ENCODE measurements at places on chromosomes 6 and 20.
A peak's percentile ranks its signal among the peaks of the same experiment; 100 is the strongest.

DNA sequence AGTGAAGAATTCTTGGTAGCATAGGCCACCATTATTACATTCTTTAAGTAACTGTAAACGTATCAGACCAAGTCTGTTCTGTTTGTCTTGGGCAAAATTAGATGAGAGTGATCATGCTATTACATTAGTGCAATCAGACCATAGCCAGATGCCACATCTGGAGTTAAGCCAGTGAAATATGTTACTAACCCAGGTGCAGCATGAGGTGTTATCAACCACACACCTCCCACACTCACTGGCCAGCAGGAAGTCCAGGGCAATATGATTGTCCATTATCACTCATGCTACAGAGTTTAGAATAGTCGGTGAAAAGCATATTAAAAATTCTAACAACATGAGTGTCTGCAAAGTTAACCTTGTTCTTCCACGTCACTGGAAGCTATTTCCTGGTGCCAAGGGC lies 174.7 kb upstream of the PROKR2 start:
- DNase-seq, result no peak

GRCh38 chr6:151303231-151303630 lies 63.5 kb downstream of the AKAP12 start:
- no peak for DNase-seq

DNA sequence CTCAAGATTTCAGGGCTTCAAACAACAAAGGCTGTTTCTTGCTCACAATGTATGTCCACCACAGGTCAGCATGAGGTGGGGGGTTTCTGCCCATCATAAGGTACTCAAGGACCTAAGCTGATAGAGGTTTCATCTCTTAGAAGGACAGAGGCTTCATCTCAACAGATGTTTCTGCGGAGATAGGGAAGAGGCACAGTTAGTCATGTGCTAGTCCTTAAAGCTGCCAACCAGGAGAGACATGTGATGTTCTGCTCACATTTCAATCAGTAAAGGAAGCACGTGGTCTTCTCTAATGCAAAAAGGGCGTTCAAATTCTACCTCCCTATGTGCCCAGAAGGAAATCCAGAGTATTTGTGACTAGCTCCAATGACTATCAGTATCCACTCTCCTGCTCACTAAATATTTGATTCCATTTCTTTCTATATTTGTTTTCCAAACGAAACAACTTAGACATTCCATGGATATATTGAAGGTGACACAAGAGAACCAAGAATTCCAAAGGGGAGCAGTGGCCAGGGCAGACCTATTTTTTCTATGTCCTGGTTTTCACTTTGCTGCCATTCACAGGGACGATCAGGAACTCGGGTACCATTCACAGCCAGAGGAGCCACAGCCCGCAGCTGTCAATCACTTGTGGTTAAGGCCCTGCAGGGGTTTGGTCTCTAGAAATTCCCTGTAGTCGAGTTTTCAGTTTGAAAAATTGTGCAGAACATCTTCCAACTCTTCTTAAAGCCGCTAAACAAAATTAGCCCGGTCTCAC lies 173.2 kb upstream of the FOXA2 start:
- no peak for DNase-seq

GRCh38 chr6:40915165-40915564 lies 123.9 kb downstream of the UNC5CL start:
- DNase-seq, result no peak

DNA sequence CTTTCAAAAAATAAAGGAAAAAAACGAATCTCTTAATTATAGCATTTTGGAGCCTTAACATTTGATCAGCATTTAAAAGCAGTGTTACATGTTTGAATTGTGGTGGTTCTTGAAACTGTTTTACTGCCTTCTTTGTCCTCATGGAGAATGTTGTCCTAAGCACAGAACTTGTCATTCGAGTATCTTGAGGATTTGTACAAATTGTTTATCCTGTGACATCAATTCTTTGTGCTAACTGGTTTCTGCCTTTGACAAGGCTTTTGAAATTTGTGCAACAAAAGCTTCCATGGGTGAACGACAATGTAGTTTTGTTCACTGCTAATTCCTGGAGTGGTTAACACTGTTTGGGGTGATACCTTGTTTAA lies 130.8 kb downstream of the SCAF8 start:
- no peak for DNase-seq

DNA sequence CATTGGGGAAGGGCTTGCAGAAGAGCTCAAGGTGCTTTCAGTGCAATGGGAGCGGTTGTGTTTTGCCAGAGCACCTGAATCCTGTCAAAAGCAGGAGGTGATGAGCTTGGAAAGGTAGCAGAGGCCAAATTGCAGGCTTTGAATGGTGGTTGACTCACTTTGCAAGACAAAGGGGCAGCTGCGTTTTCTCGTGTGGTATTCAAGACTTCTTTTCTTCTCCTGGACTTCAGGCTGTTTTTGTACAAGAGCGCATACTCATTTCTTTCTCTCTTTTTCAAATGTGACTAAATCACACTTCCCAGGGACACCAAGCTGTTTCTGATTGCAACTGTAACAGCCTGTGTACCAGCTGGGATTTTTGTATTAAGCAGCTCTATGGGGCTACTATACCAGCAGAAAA lies 32.3 kb downstream of the GHRH start:
- DNase-seq, result no peak

- DNase-seq, result no peak
Measured at GRCh38 chr6:150290429-150290828, 78.4 kb upstream of the IYD start.

DNA sequence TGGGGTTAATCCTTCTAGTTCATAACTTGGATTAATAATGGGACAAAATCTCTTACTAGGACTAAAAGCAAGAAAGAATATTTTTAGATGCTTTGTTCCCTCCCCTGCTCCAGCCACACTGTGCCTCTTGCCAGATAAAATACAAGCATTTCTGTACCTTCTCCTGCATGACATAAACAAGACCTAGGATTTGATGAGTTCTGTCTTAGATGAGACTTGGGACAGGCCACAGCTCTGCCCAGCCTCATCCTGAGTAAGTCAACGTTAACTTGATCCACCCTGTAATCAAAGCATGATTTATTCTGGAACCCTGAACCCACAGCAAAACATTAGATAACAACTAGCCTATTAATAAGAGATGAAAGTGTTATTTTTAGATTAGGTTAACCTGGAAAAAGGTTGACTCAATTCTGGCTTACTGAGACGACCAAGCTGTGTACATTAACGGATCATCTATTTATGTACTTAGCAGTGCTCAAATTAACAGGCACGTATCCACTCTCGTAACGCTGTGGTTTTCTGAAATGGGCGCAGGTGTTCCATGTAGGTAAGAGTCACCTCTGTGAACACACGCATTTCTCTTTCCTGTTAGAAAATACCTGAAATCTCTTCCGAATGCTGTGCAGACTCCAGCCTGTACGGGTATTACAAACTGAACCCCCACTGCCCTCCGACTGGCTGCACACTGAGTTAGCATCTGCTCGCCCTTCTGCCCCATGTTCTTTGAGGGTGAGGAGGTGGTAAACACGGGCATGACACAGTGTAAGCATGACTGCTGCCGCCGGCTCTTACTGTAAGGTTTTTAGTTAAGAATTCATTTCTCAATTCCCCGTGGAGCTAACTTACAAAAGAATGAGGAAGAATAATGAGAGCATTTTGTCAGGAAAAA lies 132.1 kb upstream of the FOXQ1 start:
- DNase-seq, result no peak

GRCh38 chr6:116564311-116564710 lies 7.0 kb upstream of the RWDD1 start:
- no peak for DNase-seq

DNA sequence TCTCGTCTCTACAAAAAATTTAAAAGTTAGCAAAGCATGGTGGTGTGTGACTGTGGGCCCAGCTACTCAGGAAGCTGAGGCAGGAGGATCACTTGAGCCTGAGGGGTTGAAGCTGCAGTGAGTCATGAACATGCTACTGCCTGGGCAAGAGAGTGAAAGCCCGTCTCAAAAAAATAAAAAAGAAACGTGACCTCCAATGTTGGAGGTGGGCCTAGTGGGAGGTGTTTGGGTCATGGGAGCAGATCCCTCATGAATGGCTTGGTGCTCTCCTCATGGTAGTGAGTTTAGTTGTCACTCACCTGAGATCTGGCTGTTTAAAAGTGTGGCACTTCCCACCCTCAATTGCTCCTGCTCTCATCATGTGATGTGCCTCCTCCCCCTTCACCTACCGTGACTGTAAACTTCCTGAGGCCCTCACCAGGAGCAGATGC lies 24.3 kb downstream of the RBL1 start:
- peak; percentile 10 for DNase-seq

GRCh38 chr6:73203098-73203497 lies 22.2 kb downstream of the KHDC1L start:
- DNase-seq, result no peak

GRCh38 chr20:856361-856775 lies 22.9 kb downstream of the FAM110A start:
- DNase-seq, result peak; percentile 30

Measured in stimulated activated CD4-positive, alpha-beta T cell treated with anti-CD3 and anti-CD28 coated beads, Interleukin-12 subunit alpha, Interleukin-12 subunit beta, amount 100 ng/mL, for 4 hours (primary cell).